Stimulated activated CD8-positive, alpha-beta memory T cell treated with anti-CD3 and anti-CD28 coated beads, Interleukin-7, amount 100 ng/mL, for 1 hour (primary cell): ENCODE measurements at places on chromosomes 5 and 9.

DNA sequence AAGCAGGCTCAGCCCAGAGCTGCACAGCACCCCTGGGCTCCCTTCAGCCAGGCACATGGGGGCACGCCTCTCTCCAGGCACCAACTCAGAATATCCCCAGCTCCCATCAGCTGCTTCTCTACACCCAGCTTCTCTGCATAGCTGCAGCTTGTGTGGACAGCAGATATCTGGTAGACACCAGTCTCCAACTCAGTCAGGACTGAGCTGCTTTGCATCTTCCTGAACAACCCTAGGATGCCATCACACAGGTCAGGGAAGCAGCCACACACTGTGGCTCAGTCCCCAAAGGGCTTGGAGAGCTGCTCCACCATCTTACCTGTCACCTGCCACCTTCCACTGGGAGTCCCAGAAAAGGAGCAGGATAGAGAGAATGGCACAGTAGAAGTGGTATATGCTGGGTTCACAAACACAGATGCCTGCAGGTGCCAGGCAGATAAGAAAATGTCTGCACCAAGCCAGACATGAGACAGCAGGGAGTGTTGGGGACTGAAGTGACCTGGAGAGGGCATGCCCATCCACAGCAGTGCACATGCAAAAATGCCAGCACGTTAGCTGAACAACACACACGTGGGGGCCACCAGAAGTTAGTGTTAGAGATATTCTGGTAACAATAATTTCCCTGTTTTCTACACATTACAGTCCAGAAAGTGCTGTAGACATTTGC lies 42.0 kb downstream of the THBS4 start:
- DNase-seq: no peak

- DNase-seq: no peak
Observed at GRCh38 chr5:65075623-65076250, 307.0 kb downstream of the CWC27 start.

GRCh38 chr5:38666668-38667498 lies 110.4 kb upstream of the LIFR start:
- DNase-seq: no peak

GRCh38 chr9:136754626-136755301 lies 3.3 kb downstream of the LCN8 start:
- DNase-seq: no peak

DNA sequence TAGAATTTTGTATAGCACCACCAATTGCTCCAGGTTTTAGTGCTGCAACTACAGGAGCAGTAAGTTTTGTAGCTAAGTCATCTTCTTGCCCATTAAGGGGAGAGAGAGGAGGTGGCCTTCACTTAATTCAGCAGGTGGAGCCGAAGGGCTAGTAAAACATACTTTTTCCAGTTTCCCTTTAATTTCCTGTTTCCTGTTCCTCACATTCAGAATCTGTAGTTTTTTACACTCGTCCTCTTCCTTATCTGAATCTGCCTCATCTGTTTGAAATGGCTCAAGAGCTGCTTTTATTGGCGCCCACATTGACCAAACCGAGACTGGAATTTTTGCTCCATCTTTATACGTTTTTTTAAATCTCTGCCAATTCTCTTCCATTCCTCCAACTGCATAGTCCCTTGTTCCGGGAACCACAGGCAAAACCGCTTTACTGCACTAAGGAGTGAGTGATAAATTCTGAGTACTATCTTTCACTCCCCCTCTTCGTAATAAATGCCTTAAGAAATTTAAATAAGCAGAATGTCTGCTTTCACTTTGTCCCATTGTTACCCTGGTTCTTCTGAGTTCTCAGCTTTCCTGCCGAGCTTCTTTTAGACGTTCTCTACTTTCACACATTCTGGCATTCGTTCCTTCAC lies 133.9 kb downstream of the DROSHA start:
- DNase-seq: no peak

- DNase-seq: no peak
Observed at GRCh38 chr5:126454535-126454934, 31.3 kb downstream of the GRAMD2B start.

DNA sequence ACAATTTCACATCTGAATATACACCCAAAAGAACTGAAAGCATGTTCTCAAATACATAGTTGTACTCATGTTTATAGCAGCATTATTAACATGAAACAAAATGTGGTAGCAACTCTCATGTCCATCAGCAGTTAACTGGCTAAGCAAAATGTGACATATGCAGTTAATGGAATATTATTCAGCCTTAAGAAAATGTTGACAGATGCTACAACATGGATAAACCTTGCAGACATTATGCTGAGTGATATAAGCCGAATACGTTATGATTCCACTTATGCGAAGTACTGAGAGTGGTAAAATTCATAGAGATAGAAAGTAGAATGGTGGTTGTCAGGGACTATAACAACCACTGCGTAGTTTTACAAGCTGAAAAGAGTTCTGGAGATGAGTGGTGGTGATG lies 1469.0 kb upstream of the ACO1 start:
- DNase-seq: no peak

DNA sequence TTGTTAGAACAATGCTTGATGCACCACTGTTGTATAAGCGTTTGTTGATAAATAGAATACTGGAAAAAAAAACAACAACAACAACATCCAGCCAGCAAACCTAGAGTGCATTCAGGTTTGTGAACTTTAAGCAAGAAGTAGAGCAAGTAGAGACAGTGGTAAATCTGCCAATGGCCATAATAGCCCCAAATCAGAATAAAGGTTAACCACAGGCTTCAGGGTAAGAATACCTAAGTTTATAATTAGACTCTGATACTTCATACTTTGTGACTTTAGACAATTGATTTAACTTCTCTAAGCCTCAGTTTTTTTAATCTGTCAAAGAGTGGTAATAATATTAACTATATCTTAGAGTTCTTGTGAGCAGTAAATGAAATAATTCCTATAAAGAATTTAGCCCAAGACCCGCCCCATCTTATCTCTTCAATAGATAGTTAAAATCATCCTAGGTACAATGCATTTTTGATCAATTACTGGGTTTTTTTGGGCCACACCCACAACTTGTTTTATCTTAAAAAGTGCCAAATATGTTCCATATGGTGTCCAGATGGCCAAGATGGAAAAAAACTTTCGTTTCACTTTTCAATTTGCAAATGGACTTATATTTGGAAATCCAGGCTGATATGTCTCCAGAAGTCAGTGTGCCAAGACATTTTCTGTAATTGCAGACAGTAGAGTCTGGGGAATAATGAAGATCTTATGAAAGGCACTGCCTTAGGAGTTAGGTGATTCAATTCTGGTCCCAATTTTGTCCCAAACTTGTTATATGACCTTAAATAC lies 24.5 kb upstream of the DPYSL3 start:
- DNase-seq: no peak

DNA sequence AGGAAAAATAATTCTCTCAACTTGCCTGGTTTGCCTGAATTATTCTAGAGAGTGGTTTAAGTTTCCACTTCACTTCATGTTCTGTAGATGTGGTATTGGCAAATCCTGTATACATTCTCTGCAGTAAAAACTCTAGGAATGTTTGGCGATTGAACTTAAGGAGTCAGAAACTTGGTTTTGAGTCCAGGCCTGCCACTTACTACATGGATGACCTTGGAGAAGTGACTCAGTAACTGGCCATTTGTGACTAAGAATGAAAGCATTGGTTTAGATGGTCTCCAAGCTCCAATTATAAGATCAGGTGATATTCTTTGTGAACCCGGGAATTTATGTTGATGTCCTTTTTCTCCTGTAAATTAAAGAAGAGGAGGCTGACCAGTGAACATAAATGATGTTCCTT lies 233.8 kb downstream of the GAS1 start:
- no peak for DNase-seq

GRCh38 chr5:39302472-39302871 lies 61.8 kb downstream of the C9 start:
- no peak for DNase-seq

GRCh38 chr5:54884195-54884536 lies 101.2 kb downstream of the ESM1 start:
- no peak for DNase-seq

- DNase-seq: no peak
Observed at GRCh38 chr9:112218908-112219307, 43.8 kb upstream of the SUSD1 start.

GRCh38 chr9:114059047-114059803 lies 18.9 kb downstream of the AMBP start:
- no peak for DNase-seq

DNA sequence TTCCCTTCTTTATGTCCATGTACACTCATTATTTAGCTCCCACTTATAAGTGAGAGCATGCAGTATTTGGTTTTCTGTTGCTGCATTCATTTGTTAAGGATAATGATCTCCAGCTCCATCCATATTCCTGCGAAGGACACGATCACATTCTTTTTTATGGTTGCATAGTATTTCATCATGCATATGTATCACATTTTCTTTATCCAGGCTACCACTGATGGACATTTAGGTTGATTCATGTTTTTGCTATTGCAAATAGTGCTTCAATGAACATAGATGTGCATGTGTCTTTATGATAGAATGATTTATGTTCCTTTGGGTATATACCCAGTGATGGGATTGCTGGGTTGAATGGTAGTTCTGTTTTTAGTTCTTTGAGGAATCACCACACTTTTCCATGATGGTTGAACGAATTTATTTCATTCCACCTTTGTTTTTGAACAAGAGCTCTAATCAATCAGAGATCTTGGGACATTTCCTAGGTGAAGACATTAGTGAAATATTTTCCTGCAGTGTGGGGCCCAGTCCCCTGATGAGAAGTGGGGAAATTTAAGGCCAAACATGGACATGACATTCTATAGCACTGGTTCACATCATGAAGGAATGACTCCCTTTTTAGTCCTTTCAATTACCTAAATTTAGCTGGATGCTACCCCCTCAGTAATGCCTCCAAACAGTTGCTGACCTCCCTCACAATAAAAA lies 7.1 kb upstream of the TEX48 start:
- no peak for DNase-seq

- DNase-seq: no peak
Observed at GRCh38 chr9:97636903-97637302, 3.3 kb downstream of the NCBP1 start.

DNA sequence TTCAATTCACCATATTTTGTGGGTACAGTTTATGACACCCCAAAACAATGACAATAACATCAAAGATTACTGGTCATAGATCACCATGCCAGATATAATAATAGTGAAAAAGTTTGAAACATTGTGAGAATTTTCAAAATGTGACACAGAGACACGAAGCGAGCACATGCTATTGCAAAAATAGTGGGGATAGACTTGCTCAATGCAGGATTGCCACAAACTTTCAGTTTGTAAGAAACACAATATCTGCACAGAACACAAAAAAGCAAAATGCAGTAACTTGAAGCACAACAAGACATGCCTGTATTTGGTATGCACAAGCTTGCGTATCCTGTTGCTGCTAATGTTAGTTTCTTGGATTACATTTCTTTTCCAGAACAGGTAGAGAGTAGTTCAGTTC lies 35.8 kb downstream of the ARHGEF28 start:
- DNase-seq: no peak

DNA sequence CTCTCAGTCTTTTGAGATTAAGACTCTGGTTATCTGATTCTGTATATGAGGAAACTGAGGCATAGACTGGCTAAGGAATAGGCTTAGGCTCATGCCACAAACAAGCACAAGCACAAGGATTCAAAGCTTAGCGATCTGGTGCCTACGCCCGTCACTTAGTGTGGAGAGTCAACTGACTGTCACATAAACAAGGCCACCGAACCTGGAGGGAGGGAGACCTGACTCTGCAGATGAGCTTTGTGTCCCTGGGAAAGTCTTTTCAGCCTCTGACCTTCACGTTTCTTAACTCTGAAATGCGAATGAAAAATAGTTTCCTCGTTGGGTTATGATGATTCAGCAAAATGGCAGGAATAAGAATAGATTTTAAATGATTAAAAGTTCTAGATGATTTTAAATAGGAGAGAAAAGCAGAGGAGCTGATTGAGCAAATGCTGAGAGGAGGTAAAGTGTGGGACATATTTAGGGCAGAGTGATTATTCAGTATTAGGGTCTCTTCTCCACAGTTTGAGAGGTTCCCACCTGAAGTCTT lies 135.4 kb downstream of the GRIA1 start:
- no peak for DNase-seq

GRCh38 chr5:43396762-43397304 lies 15.4 kb downstream of the CCL28 start:
- DNase-seq: peak; percentile 21
